ENCODE measurements at places on chromosomes 2 and 18. TPM values are rescaled to one million over a fixed set of nuclear protein-coding genes. Genes with fewer than 3 reads are reported as not detected.

Gene FBXO48
- total RNA-seq = 0.61 TPM

Gene PLCL1
- total RNA-seq = not detected

Gene SPC25
- total RNA-seq = 5.4 TPM

Gene TMEM37
- total RNA-seq = not detected

Gene WNT10A
- 2.9 TPM for total RNA-seq

Gene DCDC2C
- not detected for total RNA-seq

Gene CYP1B1
- not detected for total RNA-seq

Gene SIX3
- not detected for total RNA-seq

All from Karpas-422 (cell line).